Pancreas (tissue), 10 donors: ENCODE measurements at places on chromosomes 16 and 17.

DNA sequence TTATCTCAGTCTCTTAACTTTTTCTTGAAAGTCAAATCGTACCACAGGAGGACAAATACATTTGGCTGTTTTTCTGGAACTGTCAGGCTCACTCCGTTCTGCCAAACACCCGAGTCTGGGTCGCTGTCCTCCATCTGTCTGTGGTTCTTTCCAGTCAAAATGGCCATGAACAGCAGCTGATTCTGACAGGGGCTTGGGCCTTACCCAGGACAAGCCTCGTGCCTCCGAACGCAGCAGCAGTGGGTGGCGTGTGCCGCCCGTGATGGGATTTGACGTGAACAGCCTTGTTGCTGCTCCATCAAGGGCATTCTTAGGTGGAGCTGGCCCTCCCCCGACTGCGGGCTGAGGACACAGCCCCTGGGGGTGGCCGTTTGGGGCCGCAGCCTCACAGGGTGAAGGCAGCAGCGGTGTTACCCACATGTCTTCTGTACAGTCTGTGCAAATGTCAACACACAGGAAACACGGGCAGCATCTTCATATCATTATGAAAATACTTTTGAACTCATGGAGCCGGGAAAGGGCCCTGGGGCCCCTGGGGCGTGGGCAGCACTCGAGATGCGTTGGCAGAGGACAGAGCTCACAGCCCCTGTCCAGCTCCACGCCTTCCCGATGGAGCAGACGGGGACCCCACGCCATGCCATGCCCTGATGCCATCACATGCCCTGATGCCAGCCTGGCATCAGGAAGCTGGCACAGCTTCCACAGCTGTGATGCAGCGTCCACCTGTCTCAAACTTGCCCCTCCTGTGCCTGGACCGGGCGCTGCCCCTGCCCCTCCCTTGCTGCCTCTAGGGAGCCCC lies 8.6 kb upstream of the ACSF3 start:
- H3K36me3 ChIP-seq, result no peaks in the 10 kb centered on the region
- DNase-seq, result peak; percentile 51
- no peaks in the 10 kb centered on the region for H3K27me3 ChIP-seq

DNA sequence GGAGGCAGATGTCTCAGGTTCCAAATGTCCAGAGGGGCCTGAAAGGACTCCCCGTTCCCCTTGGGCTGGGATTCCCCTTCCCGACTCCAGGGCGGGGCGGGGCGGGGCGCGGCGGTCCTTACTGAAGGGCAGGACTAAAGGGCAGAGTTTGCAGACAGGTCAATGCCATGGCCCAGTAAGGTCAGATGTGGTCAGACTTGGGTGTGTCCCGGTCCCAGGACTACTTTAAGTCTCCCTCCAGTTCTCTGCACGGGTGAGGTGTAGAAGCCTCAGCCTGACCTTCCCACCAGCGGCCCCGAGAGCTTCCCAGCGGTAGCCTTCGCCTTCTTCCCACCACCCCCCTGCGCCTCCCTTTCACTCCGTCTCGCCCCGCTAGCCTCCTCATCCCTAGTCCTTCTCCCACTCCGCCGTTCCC lies 532 bp downstream of the KDM6B start:
- H3K36me3 ChIP-seq, result no peaks in the 10 kb centered on the region
- peak; percentile 74 for DNase-seq
- peak overlapping the region; percentile 47 for H3K4me3 ChIP-seq
- peaks cover 11% of the 10 kb centered on the region for H3K4me1 ChIP-seq
- H3K27me3 ChIP-seq, result no peaks in the 10 kb centered on the region
- H3K27ac ChIP-seq, result peak overlapping the region; percentile 100

- no peak for DNase-seq
- no peak overlapping the region for H3K27ac ChIP-seq
Measured at GRCh38 chr16:28105297-28105696, 41.8 kb upstream of the GSG1L start.

DNA sequence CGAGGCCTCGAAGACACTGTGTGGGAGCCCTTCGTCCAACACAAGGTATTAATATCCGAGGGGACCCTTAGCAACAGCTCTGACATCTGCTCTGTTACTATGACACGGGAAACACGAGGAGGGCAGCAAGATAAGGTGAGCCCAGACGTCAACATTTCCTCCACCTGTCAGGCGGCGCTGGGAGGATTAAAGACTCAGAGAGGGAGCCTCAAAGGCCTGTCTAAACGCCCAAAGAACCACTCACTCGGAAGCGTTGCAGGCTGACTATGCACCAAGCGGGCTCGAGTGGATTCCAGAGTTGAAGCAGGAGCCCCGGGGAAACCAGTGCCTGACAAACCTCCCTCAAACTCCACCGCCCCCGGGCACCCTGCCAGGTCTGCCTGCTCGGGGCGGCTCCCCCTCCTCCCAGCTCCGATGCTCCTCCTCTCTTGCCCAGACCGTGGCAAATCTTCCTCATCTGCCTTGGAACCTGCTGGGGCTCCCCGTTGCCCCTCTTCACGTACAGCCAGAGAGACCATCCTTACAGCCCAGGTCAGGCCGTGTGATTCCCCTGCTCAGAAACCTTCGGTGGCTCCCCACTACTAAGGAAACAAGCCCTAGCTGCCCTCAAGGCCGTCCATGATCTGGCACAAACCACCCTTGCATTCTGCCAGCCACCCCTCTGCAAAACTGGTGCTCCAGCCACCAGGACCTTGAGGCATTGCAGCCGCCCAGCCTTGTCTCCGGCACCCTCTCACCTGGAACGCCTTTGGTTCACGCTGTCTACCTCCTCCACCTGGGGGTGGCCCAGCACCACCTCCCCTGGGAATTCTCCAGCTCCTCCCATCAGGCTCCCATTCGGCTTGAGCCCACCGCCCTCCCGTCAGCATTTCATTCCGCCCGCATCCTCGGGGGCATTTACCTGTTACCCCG lies 16.2 kb downstream of the RPH3AL start:
- no peaks in the 10 kb centered on the region for H3K36me3 ChIP-seq
- H3K4me3 ChIP-seq, result peak overlapping the region; percentile 21
- H3K27ac ChIP-seq, result peak overlapping the region; percentile 96
- H3K27me3 ChIP-seq, result no peaks in the 10 kb centered on the region
- peak; percentile 94 for DNase-seq

GRCh38 chr17:19238167-19238505 lies 970 bp downstream of the EPN2 start:
- peak overlapping the region; percentile 98 for H3K4me3 ChIP-seq
- H3K27ac ChIP-seq, result peak overlapping the region; percentile 64
- no peaks in the 10 kb centered on the region for H3K4me1 ChIP-seq

DNA sequence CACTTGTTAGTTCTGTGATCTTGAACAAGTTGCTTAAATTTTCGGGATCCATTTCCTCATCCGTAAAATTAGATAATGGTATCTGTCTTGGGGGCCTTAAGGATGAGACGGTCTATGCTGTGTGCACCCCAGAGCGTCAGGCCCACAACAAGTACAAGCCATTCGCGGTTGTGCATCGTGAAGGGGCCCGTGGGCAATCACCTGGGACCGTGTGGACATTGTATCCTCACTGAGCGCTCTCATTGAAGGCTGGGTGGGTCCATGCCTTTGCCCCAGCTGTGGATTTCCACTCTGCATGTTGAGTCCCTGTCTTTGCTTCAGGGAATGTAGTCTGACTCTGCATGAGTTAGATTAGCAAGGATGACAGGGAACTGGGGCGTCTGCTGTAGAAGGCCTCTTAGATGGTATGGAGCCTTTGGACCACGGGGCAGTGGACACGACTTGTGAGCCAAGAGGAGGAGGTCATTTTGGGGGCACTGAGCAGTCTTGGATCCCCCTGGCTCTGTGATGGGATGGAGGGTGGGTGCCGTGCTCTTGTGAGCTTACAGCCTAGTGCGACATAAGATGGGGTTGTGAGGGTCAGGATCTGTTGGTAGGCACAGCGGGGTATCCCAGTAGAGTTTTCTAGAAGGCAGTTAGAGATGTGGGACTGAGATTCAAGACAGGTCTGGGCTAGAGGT lies 89.5 kb downstream of the SNX29 start:
- DNase-seq, result no peak
- H3K4me1 ChIP-seq, result no peaks in the 10 kb centered on the region
- no peaks in the 10 kb centered on the region for H3K36me3 ChIP-seq
- H3K27ac ChIP-seq, result no peak overlapping the region

DNA sequence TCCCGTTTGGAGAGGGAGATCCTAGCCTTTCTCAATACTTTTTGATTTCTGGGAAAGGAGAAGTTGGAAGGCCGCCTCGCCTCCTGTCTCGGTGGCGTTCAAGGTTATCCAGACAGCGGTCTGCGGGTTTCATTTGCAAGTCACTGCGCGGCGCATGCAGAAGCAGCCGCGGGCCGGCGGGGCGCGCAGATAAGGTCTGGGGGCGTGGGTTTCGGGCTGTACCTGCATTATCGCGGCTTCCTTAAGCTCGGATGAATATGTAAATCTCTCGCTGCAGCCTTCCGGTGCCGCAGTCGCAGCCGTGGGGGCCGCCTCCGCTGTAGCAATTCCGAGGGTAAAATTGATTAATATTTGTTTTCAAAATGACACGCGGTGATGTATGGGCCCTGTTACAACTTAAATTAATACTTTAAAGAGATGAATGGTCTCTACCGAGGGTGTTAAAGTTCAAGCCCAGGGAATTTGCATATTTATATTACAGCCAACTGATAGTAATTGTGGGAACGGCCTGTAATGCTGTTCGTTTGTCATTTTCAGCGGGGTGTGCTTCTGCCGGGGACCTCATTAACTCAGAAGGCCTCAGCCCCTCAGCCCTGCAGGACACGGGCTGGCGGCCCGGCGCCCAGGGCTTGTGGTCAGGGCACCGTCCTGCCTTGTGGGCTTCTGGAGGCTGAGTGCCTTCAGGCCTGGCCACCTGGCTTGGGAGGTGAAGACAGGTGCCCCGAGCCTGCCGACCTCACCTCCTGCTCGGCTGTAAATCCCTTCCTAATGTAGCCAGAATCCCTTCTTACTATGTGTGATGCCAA lies 99.4 kb downstream of the CYLD start:
- H3K36me3 ChIP-seq, result no peaks in the 10 kb centered on the region
- DNase-seq, result no peak
- no peaks in the 10 kb centered on the region for H3K27me3 ChIP-seq
- H3K27ac ChIP-seq, result no peak overlapping the region

GRCh38 chr17:40884708-40885512 lies at the start of gene KRT20:
Gene KRT20 (minus strand): TSS chr17:40885242. CDS start chr17:40885185, 57 bp downstream.
- no peak within 1 kb of the TSS for H3K27ac ChIP-seq
- no peaks in the 10 kb centered on the region for H3K27me3 ChIP-seq
- H3K36me3 ChIP-seq, result no peaks in the 10 kb centered on the region
- no peak for DNase-seq
- H3K4me1 ChIP-seq, result no peaks in the 10 kb centered on the region

DNA sequence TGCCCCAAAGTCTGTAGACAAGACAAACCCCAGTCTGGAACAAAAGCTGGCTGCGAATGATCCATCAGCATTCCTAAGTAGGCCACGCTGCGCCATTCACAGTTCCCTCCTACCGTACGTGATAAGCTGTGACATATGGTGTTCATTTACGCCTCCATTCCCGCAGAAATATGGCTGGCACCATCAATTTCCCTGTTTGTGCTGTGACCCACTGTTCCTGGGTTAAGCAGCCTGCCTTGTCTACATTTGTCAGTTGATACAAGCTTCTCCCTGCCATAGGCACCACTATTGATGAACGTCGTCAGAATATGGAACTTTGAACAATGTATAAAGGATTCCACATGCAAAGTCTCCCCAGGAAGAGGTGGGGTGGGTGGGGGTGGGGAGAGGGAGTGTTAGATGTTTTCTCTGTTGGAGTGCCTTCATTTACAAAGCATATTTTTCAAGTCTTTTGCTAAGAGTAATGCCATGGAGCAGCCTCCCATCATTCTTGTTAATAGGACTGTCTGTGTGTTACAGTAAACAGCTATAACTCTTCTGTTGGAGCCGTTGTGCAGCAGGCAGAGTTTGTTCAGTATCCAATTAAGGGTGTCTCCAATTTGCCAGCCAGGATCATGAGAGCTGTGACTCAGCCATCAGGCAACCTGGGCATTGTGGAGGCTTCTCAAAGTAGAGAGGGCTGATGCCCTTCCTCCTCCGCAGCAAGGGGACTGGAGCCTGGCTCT lies 294.6 kb downstream of the TMEM114 start:
- H3K36me3 ChIP-seq, result no peaks in the 10 kb centered on the region
- no peaks in the 10 kb centered on the region for H3K4me1 ChIP-seq
- no peak overlapping the region for H3K27ac ChIP-seq
- H3K4me3 ChIP-seq, result no peak overlapping the region

GRCh38 chr16:12300945-12301500 lies 324.5 kb downstream of the SNX29 start:
- no peaks in the 10 kb centered on the region for H3K4me1 ChIP-seq
- no peak for DNase-seq
- H3K36me3 ChIP-seq, result no peaks in the 10 kb centered on the region
- no peak overlapping the region for H3K27ac ChIP-seq
- H3K4me3 ChIP-seq, result no peak overlapping the region

- DNase-seq, result no peak
- H3K4me3 ChIP-seq, result no peak overlapping the region
- H3K4me1 ChIP-seq, result no peaks in the 10 kb centered on the region
- H3K27me3 ChIP-seq, result no peaks in the 10 kb centered on the region
Measured at GRCh38 chr16:73124097-73124652, 76.2 kb upstream of the ZFHX3 start.

- DNase-seq, result no peak
- no peaks in the 10 kb centered on the region for H3K4me1 ChIP-seq
- H3K27me3 ChIP-seq, result no peaks in the 10 kb centered on the region
- no peak overlapping the region for H3K4me3 ChIP-seq
- H3K36me3 ChIP-seq, result no peaks in the 10 kb centered on the region
Measured at GRCh38 chr17:57284984-57285646, 28.8 kb downstream of the MSI2 start.

DNA sequence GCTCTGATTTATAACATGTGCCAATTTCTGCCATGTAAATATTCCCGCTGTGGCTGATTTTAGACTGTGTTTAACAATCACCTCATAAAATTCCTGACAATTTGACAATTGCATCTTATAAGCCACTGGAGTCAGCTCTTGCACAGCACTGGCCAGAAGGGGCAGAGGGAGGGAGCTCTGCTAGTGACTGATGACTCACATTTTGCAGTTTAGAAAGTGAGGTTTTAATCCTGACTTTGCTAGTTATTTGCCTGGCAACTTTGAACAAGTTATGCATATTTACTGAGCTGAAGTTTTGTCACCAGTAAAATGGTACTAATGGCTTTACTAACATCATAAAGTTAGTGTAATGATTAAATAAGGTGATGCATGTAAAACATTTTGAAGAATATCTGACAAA lies 452.3 kb downstream of the CNTNAP4 start:
- no peaks in the 10 kb centered on the region for H3K36me3 ChIP-seq
- H3K4me3 ChIP-seq, result no peak overlapping the region
- no peaks in the 10 kb centered on the region for H3K4me1 ChIP-seq
- no peak for DNase-seq

- H3K4me3 ChIP-seq, result no peak overlapping the region
- H3K27ac ChIP-seq, result no peak overlapping the region
- no peaks in the 10 kb centered on the region for H3K36me3 ChIP-seq
- H3K27me3 ChIP-seq, result no peaks in the 10 kb centered on the region
- no peaks in the 10 kb centered on the region for H3K4me1 ChIP-seq
Measured at GRCh38 chr17:62161405-62162148, 96.5 kb upstream of the MED13 start.

DNA sequence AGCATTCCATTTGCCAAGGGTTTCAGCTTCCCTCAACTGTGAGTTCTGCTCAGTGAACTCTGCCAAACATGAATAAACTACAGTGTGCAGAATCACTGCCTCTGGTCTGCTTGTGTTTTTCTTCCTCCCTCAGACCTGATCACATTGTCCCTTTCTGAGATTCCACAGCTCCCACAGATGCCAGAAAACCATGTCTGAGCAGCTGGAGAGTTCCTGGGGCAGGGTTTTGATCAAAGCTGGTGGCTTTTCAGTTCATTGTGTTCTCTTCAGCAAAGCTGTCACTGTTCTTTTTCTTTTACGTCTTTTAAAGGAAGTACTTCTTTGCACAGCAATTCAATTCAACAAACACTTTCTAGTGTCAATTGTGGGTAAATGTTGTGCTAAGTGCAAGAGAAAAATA lies 555.8 kb downstream of the RBFOX1 start:
- no peaks in the 10 kb centered on the region for H3K4me1 ChIP-seq
- no peak overlapping the region for H3K27ac ChIP-seq
- H3K36me3 ChIP-seq, result no peaks in the 10 kb centered on the region
- H3K27me3 ChIP-seq, result no peaks in the 10 kb centered on the region
- H3K4me3 ChIP-seq, result no peak overlapping the region
